ENCODE measurements at places on chromosomes 13 and 19. TPM values are rescaled to one million over a fixed set of nuclear protein-coding genes. Genes with fewer than 3 reads are reported as not detected.

TPGS1 gene
- 18.2 TPM for total RNA-seq

OR7C1 gene
- not detected for total RNA-seq

ODAD3 gene
- total RNA-seq = not detected

DNA sequence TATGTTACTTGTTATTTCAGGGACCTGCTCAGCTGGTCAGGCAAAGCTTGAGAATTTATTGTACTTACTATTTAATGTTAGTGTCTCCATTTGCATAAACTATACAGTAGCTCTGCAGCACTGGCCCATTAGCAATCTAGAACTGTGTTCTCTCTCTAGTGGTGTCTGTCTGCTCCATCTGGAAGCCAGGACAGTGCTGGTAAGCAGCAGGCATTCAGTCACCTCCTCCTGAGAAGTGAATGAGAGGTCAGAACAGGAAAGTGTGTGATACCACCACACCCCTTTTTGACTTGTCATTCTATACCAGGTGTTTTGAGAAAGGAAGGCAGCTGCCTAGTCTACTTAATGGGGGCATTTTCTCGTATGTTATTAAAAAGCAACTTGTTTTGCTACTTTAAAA, 3.9 kb downstream of the COG3 start:
- no peak overlapping the region for H3K4me3 ChIP-seq
- no peak for DNase-seq
- no peak overlapping the region for H3K27ac ChIP-seq
- H3K4me1 ChIP-seq = peaks cover 57% of the 10 kb centered on the region
- no peaks in the 10 kb centered on the region for H3K27me3 ChIP-seq

DNA sequence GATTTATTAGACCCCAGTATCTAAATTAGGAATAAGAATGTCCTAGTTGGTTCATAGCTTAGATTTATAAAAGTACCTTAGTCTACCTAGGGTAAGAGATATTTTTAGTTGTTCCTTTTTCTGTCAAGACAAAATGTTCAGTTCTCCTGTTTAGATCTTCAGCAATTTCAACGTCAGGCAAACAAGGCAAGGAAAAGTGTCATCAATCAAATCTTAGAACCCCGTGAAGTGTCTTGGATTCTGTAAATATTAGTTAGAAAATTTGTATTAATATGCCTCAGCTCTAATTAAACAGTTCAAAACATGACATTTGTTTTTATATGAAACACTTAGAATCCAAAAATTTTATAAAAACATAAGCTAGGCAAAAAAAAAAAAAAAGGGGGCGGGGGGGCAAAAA, 296.6 kb downstream of the PCDH9 start:
- H3K36me3 ChIP-seq = no peaks in the 10 kb centered on the region
- no peak overlapping the region for H3K4me3 ChIP-seq
- H3K27ac ChIP-seq = no peak overlapping the region
- H3K27me3 ChIP-seq = no peaks in the 10 kb centered on the region

Data from activated T-helper 1 cell treated with anti-CD3 and anti-CD28 coated beads, Interleukin-12 subunit alpha, Interleukin-12 subunit beta, Interleukin-2, Interleukin-4 antibody, amounts not matched to agents 30 ng/mL and 10 ng/mL and 1 ng/mL, durations not matched to agents 14 hours and 24 hours and 36 hours (primary cell).